Hair follicular keratinocyte (primary cell): ENCODE measurements at places on chromosomes 7 and 10. TPM values are rescaled to one million over a fixed set of nuclear protein-coding genes. Genes with fewer than 3 reads are reported as not detected.

DENND11 gene
- 5.3 and 7.6 TPM in 2 replicates for total RNA-seq

MAT1A gene
- not detected in 2 replicates for total RNA-seq

GRM3 gene
- not detected in 2 replicates for total RNA-seq

COMMD3 gene
- total RNA-seq = 29.8 and 35.7 TPM in 2 replicates
